Activated T-cell treated with anti-CD3 and anti-CD28 coated beads, Interleukin-2, amount 50 U/mL, for 24 hours (primary cell): ENCODE measurements at places on chromosomes 7 and 10.

DNA sequence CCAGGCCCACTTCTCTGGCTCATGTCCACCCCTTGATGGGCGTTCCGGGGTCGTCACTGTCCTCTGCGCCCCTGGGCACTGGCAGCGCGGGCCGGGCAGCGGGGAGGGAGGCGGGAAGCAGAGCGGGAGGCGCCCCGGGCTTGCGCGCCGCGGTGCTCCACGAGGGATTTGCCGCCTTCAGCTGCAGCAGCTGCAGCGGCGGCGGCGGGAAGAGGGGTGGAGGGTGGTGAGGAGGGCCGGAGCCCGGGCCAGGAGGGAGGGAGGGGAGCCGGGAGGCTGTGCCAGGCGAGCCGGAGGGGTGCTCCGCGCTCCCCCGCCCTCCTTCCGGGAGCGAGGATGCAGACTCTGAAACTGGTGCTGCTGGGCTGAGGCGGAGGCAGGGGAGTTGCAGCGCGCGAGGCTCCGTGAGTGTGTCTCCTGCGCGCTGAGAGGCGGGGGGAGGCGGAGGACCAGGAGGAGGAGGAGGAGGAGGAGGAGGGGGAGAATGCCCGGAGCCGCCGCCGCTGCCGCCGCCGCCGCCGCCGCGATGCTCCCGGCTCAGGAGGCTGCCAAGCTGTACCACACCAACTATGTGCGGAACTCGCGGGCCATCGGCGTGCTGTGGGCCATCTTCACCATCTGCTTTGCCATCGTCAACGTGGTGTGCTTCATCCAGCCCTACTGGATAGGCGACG lies at the start of gene LHFPL3:
TSS of gene LHFPL3 (plus strand) at position 308 of the 674 bp plus-strand sequence.
- peak; percentile 28 for DNase-seq

GRCh38 chr7:22419488-22419887 lies 62.5 kb upstream of the RAPGEF5 start:
- no peak for DNase-seq

DNA sequence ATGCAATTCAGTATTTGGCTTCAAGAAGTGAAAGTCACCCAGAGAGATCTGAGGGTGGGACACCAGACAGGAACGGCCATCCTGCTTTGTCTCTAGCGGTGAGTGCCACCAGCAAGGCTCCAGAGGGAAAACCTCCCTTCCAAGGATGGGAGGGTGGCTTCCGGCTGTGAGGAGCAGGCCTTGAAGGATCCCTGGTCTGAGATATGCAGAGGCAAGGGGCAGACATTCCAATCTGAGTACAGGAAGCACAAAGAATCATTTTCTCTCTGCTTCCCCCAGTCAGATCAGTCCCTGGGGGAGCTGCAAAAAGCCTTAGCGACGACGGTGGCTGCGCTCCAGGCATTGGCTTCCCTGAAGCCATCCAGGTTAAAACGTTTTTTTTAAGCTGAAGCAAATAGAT lies 167.4 kb downstream of the TEX36 start:
- DNase-seq, result no peak

- DNase-seq, result no peak
Measured at GRCh38 chr7:66617295-66617694, 11.4 kb upstream of the KCTD7 start.

GRCh38 chr10:20596065-20596755 lies 300.9 kb downstream of the NEBL start:
- DNase-seq, result no peak

DNA sequence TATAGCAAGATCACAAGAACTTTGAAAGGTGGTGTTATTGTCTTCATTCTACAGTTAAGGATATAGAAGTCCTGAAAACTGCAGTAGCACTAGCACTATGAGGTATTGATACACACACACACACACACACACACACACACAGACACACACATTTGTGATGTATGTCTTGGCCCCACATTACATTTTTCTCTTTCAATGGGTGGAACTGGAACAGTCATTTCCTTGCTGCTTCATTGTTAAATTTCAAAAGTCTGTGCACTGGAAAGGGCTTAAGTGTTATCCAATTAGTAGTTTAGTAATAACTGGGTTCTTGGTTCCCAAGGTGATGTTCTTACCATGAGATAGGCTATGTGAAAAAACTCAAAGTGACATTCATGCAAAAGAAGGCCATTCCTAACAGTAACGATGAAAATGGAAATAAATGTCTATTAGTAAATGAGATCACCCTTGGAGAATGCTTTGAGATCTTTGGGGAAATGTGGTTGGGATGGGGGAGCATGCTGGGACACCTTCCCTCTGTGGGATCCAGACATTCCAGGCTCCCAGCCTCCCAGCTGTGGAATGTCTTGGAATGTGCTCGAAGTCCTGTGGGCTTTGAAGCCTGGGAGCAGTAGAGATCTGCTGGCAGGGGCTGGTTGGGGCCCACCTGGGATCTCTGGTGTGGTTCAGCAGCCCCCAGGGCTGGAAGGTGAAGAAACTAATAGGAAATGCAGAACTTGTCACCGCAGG lies 37.4 kb upstream of the CALD1 start:
- no peak for DNase-seq

DNA sequence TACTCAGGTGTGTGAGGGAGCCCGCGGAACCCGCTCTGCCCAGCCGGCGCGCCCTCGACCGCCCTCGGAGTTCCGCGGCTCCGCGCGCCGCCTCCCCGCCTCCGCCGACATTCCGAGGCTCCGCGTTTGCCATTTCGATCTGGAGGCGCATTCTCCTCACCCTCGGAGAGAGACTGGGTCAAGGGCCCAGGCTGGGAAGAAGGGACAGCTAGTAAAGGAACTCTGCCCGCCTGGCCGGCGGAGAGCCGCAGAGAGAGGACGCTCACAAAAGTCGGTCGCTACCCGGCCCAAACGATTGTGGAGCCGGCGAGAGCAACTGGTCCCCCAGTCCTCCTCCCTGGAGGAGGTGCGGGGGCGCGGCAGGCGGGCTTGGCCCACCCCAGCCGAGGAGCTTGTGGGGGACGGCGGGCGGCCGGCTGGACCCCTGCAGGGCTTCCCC lies 74.5 kb upstream of the LEP start:
- DNase-seq, result peak; percentile 56

DNA sequence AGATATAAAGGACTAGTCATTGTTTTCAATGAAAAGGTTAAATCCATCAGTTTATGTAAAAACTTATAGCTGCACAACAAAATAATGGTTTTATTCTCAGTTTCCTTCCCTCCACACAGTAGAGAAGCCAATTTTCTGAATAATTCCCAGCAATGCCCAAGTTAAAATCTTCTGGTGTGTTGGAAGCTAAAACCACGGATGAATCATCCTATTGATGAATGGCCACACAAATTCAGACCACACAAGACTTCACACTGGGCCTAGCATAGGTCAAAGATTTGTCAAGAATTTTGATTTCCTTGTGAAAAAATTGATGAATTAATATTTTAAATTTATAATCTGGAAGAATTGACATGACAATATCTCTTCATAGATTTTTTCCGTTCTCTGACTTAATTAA lies 617.6 kb downstream of the INHBA start:
- no peak for DNase-seq

- DNase-seq, result no peak
Measured at GRCh38 chr7:27164045-27164366, 1.3 kb downstream of the HOXA9 start.

DNA sequence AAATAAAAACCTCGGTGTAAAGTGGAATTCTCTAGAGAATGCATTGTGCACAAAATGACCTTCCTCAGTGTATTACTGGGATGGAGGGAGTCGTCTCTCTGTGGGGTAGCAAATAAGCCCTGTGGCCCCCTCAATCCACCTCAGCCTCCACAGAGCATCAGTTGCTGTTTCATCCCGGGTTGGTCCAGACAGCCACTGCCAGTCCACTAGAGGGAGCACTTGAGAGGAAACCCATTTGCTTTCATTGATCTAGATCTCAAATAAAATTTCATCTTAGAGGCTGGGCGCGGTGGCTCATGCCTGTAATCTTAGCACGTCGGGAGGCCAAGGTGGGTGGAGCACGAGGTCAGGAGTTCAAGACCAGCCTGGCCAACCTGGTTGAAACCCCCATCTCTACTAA lies 1128.7 kb downstream of the CNTNAP2 start:
- DNase-seq, result no peak

GRCh38 chr7:5795752-5796475 lies 14.5 kb upstream of the RNF216 start:
- DNase-seq, result no peak

DNA sequence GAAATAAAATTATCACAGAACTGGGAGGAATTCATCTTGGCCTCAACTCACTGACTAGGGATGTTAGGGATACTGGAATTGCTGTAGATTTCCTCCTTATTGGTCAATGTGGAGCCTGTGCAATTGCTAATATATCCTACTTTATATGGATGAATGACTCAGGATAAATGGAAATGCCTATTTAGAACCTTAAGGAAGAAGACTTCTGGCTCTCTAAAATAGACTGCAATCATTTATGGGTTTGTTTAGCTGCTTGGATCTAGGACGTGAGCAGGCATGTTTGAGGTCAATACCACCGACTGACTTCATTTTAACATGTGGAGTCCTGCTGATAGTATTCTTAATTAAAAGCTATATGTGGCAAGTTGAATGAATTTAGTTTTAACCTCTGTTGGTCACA lies 1040.1 kb upstream of the LRRN3 start:
- DNase-seq, result no peak

GRCh38 chr7:86776136-86776535 lies 132.4 kb downstream of the GRM3 start:
- DNase-seq, result no peak

- DNase-seq, result no peak
Measured at GRCh38 chr10:114077347-114077746, 33.7 kb downstream of the ADRB1 start.

GRCh38 chr7:122520971-122521555 lies 177.9 kb downstream of the RNF133 start:
- DNase-seq, result no peak

- DNase-seq, result no peak
Measured at GRCh38 chr7:32253299-32253698, 183.1 kb upstream of the PDE1C start.

GRCh38 chr7:133770863-133771492 lies 356.2 kb upstream of the LRGUK start:
- no peak for DNase-seq

DNA sequence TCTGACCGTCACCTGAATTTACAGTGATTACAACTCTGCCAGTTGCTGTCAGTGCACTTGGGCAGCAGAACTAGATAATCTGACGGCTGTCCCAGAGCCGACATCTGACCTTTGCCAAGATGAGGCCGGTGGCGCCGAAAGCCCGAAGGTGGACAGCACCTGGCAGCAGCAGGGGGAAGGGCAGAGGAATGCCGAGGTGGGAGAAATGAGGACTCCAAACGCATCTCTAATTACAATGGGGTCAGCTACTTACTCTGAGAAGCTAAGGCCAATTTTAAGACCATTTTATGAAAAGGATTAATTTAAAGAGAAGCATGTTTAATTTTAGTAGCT lies 33.8 kb downstream of the TRIM8 start:
- no peak for DNase-seq

GRCh38 chr10:125160856-125161706 lies 718 bp upstream of the CTBP2 start:
- DNase-seq, result peak; percentile 46

DNA sequence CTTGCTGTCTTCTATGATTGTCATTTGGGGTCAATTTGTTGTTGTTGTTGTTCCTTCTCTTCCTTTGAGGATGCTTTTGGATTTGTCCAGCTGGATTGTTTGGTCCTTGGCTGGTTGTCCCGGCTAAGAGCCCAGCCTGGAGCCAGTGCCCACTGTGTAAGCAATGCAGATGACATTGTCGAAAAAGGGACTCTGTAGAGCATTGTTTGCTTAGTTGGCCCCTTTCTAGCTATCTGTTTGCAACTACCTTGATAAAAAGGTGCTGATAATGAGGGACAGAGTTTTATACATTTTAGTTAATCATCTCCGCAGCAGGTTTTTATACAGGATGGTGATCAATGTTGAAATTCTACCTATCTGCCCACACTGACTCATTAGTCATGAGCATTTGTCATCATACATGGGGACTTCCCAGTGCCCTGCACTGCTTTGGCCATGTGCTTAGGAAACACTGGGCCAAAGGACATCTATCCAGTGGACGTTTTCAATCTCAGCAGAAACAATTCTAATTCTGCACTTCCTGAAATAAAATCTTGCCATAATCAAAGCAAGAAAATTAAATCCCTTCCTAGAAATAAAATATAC lies 311.9 kb downstream of the GRM8 start:
- no peak for DNase-seq

GRCh38 chr7:32948202-32948601 lies 9.0 kb upstream of the FKBP9 start:
- DNase-seq, result no peak

DNA sequence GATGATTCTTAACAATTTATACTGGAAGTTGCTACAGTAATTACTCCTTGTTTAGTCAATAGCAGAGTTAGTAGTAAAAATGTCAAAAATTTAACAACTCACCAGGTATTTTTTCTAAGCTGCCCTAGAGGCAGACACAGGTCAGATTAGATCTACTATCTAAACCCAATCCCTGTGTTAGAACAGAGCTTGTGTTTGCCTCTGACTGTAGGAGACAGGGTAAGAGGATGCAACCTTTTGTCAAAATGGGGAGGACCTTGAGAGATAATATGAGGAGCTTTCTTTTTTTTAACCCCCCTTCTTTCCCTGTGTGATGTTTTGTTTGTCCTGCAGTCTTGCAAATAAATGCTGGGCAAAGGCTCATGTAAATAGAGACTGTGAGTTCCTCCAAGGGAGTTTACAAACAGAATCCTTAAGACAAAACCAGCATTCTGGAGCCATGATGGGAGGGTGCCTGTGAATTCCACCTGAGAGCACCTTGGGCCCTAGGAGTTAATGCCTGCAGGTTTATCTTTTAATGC lies 353.1 kb downstream of the GATA3 start:
- no peak for DNase-seq

DNA sequence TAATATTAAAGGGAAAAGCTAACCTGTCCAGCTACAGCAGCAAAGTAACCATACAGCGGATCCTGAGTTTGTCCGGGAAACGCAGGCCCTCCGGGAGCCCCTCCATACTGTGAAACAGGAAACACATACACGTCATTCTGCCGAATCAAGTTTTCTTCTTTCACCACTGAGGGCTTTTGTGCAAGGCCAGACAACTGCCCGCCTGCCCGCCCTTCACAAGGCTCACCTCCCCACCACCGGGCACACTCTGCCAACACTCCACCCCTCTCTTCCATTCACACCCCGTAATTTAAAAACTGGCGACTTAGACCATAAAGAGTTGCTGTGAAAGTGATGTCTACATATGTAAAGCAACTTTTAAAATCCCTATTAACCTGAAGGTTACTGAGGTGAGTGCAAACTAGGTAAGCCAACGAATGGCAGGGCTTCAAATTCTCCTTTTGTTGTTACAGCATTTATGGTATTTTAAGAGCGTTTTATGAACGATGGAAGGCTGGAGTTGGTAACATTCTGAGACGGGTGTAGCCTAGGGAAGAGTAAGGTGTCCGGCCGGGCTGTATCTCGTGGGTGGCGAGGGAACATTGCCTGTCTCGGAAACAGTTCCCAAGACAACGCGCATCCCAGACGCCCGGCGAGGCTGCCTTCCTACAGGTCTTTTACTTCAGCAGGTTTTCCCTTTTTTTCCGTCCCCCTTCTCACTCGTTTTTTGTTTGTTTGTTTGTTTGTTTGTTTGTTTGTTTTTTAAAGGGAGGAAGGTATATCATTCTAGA lies 817 bp downstream of the SRI start:
- DNase-seq, result peak; percentile 48
